Fibroblast of gingiva (primary cell): ENCODE measurements at places on chromosomes 1 and 21.
A peak's percentile ranks its signal among the peaks of the same experiment; 100 is the strongest.

- DNase-seq, result peak; percentile 48
Measured at GRCh38 chr1:31394584-31395193, 18.3 kb upstream of the SERINC2 start.

DNA sequence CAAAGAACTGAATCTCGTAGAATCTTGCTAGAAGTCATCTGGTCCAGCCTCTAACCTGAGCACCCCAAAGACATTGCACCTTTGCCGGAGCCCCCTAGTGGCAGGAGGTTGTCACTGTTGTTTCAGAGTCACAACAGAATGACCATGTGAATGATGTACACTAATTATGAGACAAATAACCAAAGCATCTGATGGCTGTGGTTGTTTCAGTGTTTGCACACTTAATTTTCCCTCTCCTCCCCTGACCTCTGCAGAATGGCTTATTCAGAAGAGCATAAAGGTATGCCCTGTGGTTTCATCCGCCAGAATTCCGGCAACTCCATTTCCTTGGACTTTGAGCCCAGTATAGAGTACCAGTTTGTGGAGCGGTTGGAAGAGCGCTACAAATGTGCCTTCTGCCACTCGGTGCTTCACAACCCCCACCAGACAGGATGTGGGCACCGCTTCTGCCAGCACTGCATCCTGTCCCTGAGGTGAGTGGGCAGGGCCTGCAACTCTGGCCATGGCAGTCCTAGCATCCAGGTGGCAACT, 26.4 kb downstream of the TRAF5 start:
- no peak for DNase-seq

- no peak for DNase-seq
Measured at GRCh38 chr1:160177231-160177630, 13.1 kb upstream of the CASQ1 start.

GRCh38 chr1:8963963-8964362, 18.3 kb downstream of the CA6 start:
- no peak for DNase-seq

- peak; percentile 85 for DNase-seq
Measured at GRCh38 chr1:246142320-246142893, 364.7 kb downstream of the SMYD3 start.

GRCh38 chr1:38135625-38136414, 89.2 kb upstream of the POU3F1 start:
- no peak for DNase-seq

- DNase-seq, result no peak
Measured at GRCh38 chr1:244741692-244742091, 88.8 kb downstream of the DESI2 start.
